ENCODE measurements at places on chromosomes 16 and 17.

GRCh38 chr17:21275047-21275578 is 9.4 kb upstream of the MAP2K3 start:
- DNase-seq: no peak

DNA sequence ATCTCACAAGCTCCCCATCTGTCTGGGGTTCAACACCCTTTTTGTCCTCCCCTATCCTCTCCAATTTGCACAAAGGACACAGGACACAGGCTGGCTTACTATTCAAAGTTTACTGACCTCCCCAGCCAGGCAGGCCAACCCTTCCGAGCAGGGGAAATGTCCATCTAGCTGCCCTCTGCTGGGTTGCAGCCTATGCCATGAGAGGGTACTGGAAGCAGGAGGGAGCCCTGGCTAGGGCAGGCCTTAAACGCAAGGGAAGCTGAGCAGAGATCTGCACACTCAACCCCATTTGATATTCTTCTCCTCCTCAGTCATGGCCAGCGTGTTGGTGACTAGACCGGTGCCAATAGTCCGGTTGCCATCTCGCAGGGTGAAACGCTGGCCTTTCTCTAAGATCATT is 3.5 kb downstream of the TUFM start:
- DNase-seq: no peak

DNA sequence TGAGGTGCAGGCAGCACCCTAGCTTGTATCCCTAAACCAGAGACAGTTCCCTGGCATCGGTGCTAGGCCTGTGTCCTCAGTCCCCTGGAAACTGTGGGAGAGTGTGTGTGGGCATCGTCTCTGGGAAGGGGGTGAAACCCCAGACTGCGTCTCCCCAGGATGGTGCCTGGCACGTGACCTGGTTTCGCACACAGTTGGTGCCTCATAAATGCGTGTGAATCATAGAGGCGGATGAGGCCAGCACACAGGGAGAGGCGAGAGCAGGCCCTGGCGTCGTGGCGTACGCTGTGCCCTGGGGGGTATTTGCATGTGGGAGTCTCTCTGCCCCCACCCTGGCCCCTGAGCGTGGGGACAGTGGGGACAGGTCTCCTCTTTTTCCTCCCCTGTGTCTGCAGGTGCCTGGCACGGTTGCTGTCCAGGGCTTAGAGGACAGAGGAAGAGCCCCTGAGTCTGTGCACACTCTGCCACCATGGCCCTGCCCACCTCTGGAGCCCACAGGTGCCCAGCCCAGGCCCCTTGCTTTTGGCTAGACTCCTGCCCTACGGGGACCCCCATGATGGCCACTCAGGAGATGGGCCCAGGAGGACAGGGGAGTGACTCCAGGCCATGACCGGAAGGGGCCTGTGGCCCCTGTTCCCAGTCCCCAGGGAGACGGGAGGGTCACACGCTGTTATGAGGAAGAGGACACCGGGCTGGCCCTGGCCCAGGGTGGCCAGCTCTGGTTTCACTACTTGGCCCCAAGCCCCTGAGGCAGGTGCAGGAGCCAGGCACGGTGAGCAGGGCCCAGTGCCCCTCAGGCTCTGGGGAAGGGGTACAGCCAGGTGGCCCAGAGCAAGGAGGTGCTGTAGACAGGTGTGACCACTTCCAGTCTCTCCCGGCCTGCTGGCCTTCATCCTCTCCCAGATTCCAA is 1.3 kb upstream of the FSCN2 start:
- DNase-seq: no peak

DNA sequence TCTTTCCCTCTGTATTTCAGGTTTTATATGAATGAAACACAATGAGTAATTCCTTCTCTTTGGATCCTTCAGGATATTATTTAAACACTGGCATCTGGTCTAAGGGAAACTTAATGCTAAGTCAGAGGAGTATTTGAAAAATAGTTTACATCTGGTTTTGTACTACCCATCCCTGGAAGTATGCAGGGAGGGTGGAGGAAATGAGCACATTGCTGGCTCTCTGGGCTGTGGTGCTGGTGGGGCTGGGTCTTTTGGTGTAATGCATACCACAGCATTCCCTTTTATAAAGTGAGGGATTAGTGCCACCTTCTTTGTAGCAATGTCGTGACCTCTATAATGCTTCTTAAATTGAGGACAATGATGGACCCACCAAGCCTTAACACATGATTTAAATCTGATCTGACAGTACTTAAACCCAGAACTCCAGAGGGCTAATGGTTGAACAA is 105.5 kb upstream of the AXIN2 start:
- no peak for DNase-seq

- no peak for DNase-seq
Measured at GRCh38 chr17:9202532-9202931, 181.2 kb downstream of the NTN1 start.

- DNase-seq: no peak
Measured at GRCh38 chr17:61218438-61218837, 181.2 kb upstream of the TBX2 start.

DNA sequence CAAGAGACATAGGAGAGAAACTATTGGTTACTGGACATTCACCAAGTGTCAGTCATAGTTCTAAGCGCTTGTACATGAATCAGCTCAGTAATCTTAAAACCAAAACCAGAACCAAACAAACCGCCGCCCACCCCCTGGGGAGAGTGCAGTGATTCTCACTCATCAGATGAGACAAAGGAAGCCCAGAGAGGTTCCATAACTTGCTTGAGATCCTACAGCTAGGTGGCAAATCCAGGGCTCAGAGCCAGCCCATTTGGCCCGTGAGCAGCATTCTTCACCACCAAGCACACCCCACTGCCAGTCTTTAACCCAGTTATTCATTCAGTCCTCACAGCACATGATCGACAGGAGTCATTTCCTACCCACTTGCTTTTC is 37.2 kb upstream of the RGS9 start:
- no peak for DNase-seq

Measured in dorsolateral prefrontal cortex (tissue), 122 donors.